ENCODE measurements at places on chromosomes 4 and X. TPM values are rescaled to one million over a fixed set of nuclear protein-coding genes. Genes with fewer than 3 reads are reported as not detected.

DNA sequence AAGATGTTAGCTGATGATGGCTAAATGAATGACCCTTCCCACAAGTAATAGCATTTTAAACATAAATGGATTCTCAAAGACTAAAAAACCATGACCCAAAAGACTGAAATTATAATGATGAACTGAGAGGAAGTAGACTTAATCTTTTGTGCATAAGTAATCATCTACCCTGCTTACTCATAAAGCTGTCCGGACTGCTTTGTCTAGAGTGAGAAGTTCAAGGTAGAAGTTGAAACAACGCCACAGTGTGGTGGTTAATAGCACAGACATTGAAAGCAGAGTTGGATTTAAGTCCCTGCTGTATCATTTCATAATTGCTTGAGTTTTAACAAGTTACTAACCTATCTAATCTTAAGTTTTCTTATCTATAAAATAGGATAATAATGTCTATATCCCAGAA is 346.6 kb downstream of the CENPC start:
- no peak for DNase-seq

ZBTB33 gene
- 4.6 TPM for polyA plus RNA-seq

GRCh38 chr4:147378780-147379179 is 102.1 kb upstream of the EDNRA start:
- no peak for DNase-seq

DNA sequence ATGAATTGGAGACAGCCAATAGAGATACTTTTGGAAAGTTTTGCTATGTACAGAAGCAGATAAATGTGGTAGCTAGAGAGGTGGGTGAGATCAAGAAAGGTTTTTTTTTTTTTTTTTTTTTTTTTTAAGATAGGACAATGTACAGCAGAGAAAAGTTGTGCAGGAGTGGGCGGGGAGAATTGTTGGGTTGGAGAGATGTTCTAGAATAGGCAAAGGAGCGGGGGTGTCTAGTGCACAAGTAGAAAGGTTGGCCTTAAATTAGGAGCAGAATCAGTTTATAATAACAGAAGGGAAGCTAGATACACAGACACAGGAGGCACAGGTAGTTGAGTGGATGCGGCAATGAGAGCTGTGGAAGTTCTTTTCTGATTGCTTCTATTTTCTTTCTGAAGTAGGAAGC is 66.2 kb upstream of the PGK1 start:
- no peak for DNase-seq

ODAPH gene
- polyA plus RNA-seq: not detected

DDX53 gene
- not detected for polyA plus RNA-seq

SYTL4 gene
- 3.3 TPM for polyA plus RNA-seq

PF4V1 gene
- not detected for polyA plus RNA-seq

DNA sequence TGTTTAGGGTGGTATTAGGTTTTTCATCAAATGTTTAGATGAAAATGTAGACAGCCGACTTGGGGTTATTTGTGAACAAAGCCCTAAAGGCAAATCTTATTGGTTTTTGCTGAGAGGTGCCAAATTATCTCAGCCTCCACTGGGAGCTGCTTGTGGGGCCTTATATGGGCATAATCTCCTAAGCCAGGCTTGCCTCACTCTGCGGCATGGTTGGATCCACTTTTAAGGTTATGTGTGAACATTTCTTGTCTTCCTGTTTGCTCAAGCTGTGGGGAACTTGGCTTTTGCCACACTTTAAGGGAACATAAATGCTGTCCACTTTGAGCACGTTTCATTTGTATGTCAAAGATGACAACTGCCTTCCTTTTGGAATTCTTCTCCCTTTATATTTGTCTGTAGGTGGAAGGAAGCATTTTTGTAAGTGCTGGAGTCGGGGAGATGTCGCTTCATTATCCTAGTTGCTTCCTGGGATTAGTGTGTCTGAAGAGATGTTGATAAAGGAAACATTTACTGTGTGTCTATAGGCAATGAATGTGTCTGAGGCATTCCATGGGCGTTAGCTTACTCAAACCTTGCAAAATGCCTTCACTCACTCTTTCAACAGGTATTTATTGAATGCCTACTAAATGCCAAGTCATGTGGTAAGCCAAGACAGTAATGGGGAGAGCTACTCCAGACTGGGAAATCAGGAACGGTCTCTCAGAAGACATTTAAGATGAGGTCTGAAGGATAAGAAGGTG is 78.3 kb downstream of the SLC9A6 start:
- DNase-seq: no peak

DNA sequence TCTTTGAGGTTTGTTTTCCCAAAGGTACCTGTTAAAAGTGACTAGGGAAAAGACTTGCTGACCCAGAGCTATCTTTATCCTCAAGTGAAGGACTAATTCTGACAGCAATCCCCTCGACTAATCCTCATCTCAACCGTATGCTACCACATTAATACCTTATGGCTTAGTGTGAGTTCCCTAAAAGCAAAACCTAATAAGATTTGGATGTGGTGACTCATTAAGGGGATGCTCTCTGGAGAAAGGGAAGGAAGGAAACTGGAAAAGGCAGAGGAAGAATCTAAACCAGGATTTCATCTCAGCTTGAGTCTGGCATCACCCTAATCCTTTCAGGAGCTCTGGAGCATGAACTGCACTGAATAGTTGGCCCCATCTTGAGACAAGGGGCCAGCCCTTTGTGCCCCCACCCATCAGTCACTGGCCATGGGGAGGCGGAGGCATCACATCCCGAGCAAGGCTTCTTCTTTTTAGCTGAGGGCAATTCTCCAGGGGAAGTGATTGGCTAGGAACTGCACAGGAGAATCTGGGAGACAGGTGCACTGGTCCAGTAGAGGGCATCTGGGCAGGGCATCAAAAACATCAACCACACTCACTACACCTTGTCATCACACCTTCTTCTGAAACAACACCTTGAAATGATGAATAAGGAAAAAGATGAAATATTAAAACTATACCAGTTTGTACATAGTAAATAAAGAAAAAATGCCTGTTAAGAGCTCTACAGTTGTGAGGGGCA is 6.9 kb upstream of the BBS7 start:
- no peak for DNase-seq

- no peak for DNase-seq
Measured at GRCh38 chrX:23855569-23855968, 52.2 kb downstream of the APOO start.

REPS2 gene
- 0.17 TPM for polyA plus RNA-seq

ATP8A1 gene
- 0.02 TPM for polyA plus RNA-seq

DNA sequence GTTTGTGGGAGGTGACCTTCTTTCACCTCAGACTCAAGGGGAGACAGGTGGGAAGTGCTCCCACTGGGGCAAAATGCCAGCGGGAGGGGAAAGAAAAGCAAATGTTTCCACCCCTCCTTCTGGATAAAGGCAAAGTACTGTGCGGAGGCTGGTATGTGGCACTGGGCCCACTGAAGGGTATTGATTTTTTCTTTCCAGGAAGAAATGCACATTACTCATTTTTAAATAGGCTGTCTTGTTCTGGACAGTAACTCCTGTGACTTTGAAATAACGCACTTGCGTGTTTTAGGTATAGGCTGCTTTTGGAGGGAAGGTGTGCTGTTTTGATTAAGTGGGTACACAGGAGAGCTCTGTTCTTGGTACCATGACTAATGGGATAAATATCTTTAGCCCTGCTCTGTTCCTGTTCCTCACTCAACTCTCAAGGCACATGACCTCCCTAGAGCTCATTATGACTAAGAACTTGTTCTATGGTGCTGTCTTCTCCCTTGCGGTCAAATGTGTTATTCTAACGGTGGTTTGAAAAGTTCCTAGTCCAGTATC is 40.7 kb upstream of the MBTPS2 start:
- no peak for DNase-seq

MAGEA9B gene
- not detected for polyA plus RNA-seq

GRCh38 chr4:113697429-113697828 is 64.1 kb downstream of the CAMK2D start:
- DNase-seq: no peak

GRIA3 gene
- 27.7 TPM for polyA plus RNA-seq

- no peak for DNase-seq
Measured at GRCh38 chrX:107485013-107485412, 35.6 kb downstream of the FRMPD3 start.

GRCh38 chrX:21958916-21959315 is 18.4 kb downstream of the SMS start:
- DNase-seq: no peak

DNA sequence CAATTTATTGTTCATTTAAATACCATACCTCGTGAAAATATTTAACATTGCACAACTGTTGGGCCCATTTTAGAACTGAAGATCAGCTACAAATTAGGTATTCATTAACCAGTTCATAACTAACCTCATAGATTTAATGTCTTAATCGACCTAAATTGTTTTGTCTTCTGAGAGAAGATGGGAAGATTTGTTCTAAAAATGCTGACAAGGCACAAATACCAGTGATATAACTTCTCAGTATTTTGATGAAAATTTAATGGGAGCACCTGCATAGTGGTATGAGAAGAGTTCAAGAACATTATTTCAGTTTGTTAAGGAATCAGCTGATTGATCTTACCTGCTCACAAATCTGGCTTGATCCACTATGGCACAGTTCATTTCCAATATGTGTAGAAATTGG is 33.9 kb downstream of the POF1B start:
- no peak for DNase-seq

- no peak for DNase-seq
Measured at GRCh38 chr4:109157205-109157604, 145.3 kb downstream of the COL25A1 start.

DNA sequence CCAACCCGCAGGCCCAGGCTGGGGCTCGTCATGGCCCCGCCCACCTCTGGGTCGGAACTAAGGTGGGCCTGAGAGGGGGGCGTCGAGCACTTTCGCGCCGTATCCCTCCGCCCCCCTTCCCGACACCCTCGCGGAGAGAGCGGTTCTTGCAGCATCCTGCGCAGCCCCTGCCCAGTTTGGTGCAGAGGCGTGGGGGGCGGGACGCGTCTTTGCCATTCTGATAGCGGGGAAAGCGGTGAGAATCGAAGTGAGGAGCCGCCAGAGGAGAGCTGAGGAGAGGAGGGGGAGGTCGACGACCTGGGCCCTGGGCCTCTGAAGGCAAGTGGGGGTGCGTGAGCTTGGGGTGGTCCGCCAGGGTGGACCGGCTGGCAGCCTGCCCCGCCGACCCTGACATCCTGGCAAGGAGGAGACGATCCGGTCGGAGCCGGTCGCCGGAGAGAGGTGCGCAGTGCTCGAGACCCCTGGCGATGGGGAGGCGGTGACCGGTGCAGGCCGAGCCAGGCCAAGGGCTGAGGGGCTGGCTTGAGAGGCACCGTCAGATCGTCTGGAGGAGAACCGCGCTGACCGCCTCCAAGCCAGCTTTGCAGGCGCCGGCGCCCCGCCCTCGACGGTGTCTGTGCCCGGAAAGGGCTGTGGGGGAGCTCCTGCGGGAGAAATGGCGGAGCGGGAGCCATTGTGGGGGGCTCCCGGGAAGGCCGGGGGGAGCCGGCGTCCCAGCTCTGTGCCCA is 25.5 kb downstream of the GPRASP3 start:
- no peak for DNase-seq

XPNPEP2 gene
- polyA plus RNA-seq: 0.16 TPM

DNA sequence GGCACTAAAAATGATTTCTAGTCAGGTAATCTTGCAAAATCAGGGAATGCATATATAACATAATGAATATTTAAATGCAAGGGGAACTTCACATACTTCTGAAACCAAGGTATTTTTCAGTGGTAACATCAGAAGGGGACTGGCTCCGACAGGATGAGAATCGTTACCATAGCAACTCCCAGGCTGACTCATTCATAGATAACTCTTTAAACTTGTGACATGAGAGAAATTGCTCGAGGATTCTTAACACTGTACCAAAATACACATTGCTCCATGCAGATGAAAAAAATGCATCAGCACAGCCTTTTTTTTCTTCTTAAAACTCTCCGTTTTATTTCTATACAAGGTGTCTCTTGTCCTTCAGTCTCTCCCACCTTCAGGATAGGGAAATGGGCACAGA is 114.3 kb downstream of the GABRB1 start:
- DNase-seq: no peak

UGT2B15 gene
- not detected for polyA plus RNA-seq

CPE gene
- polyA plus RNA-seq: 0.33 TPM

DNA sequence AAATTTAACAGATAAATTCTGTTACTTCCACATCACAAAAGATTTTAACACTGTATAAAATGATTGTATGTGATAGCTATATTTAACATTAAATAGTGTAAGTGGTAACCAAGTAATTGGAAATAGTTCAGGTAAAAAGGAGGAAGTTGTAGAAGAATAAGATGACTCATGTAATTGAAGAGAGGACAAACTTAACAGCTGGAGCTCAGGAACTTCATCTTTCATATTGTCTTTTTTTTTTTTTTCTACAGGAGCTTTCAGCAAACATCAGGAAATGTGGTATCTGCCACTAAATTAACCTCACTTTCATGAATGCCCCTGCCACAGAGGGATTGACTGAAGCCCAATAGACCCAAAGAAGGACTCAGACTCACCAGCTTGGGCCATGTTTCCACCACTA is 188.4 kb upstream of the VEGFC start:
- no peak for DNase-seq

DNA sequence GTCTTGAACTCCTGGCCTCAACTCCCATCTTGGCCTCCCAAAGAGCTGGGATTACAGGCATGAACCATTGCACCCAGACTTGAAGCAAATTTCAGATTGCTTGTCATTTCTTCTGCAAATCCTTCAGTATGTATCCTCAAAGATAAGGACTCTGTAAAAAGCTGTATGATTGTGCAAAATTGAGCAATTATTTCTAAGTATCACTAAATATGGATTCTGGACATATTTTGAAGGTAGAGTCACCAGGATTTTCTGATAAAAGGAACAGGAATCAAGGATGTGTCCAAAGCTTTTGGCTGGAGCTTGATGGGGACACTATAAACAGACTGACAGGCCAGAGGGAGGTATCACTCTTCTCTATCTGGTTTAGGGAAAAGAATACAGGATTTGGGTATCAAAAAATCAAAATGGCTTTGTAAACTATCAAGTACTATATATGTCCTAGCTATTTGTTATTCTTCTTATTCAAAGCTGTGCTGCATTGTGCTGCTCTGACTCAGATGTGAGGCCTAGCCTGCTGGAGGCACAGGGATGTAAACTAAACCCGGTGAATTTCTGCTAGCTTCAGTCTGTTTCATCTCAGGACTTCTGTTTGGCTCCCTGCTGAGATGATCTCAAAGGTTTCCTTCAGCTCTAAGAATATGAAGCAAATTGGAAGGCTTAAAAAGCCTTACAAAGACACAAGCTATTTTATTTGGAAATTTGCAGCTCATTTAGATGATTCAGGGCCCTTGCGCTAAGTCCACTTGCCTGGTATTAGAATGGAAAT is 8.3 kb downstream of the RPS4X start:
- DNase-seq: no peak

GRCh38 chr4:36351082-36351666 is 69.8 kb downstream of the DTHD1 start:
- DNase-seq: no peak

GRCh38 chr4:110364911-110365520 is 110.9 kb upstream of the ENPEP start:
- no peak for DNase-seq

- no peak for DNase-seq
Measured at GRCh38 chr4:7705593-7705992, 234.1 kb downstream of the AFAP1 start.

- DNase-seq: no peak
Measured at GRCh38 chr4:183424109-183424744, 20.2 kb upstream of the CDKN2AIP start.

PNCK gene
- polyA plus RNA-seq: 0.28 TPM

RTL5 gene
- polyA plus RNA-seq: 1.5 TPM

GRCh38 chrX:109830704-109831206 is 97.7 kb upstream of the ACSL4 start:
- DNase-seq: no peak

GRCh38 chr4:6926681-6927478 is 17.3 kb downstream of the TBC1D14 start:
- DNase-seq: no peak
